ENCODE measurements at places on chromosomes 2 and 18. TPM values are rescaled to one million over a fixed set of nuclear protein-coding genes. Genes with fewer than 3 reads are reported as not detected.

- H3K27ac ChIP-seq = no peak overlapping the region
- peaks cover 5% of the 10 kb centered on the region for H3K27me3 ChIP-seq
- peak overlapping the region; percentile 8 for H3K4me3 ChIP-seq
- peaks cover 41% of the 10 kb centered on the region for H3K4me1 ChIP-seq
Observed at GRCh38 chr2:9031246-9031645, 27.8 kb upstream of the MBOAT2 start.

GRCh38 chr2:123073956-123074355 lies 951.1 kb upstream of the CNTNAP5 start:
- no peaks in the 10 kb centered on the region for H3K4me1 ChIP-seq
- DNase-seq = no peak
- H3K27me3 ChIP-seq = no peaks in the 10 kb centered on the region

- peaks cover 44% of the 10 kb centered on the region for H3K36me3 ChIP-seq
- no peak overlapping the region for H3K27ac ChIP-seq
- H3K27me3 ChIP-seq = peaks cover 3% of the 10 kb centered on the region
- H3K4me3 ChIP-seq = no peak overlapping the region
- DNase-seq = no peak
Observed at GRCh38 chr2:231263118-231263831, 64.8 kb downstream of the ARMC9 start.

GRCh38 chr2:155393406-155393805 lies 694.9 kb downstream of the KCNJ3 start:
- no peaks in the 10 kb centered on the region for H3K27me3 ChIP-seq
- no peak for DNase-seq
- H3K4me3 ChIP-seq = no peak overlapping the region

DNA sequence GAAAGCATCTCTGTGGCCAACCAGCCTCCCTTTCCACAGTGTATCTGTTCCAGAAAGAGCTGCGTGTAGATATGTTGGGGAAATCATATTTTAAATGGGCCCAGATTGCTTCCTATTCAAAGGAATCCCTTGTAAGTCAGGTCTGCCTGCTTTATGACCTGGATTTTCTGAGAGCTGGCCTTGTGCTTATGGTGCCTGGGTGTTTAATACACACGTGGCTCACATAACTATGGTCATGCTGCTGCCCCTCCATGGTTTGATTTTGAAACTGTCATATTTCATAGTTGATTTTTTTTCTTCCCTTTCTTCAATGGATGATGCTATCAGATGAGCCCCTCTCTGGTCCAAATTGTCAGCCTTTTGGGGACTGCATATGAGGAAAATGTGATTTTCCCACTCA lies 111.5 kb upstream of the CNGA3 start:
- peaks cover 25% of the 10 kb centered on the region for H3K27me3 ChIP-seq
- H3K4me1 ChIP-seq = peaks cover 11% of the 10 kb centered on the region
- no peaks in the 10 kb centered on the region for H3K36me3 ChIP-seq
- H3K4me3 ChIP-seq = no peak overlapping the region

DNA sequence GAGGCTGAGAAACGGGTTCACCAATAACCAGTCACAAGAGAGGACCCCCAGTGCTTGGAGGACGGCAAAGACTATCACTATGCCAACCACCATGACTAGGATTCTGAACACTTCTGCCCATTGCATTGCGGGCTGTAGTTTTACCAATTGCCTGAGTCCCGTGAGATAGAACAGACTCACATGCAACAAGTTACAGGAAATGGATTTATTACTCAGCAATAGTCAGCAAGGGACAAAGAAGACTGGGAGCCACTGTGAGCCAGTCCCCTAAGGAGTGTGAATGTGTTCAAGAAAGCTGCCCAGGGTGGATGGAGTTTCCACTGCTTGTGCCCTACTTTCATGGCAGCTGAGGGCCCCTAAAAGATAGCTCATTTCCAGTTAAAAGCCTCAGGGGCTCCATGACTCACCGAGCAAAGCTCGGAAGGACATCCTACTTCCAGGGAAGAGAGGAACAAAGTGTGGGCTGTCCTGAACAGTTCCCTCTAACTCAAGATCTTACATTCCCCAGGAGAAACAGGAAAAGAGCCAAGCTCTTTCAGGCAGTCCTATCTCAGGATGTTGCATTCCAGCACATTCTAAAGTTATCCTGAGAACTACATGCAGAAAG lies 54.4 kb downstream of the SLC4A3 start:
- peak; percentile 70 for DNase-seq
- no peaks in the 10 kb centered on the region for H3K27me3 ChIP-seq
- peak overlapping the region; percentile 35 for H3K4me3 ChIP-seq
- peak overlapping the region; percentile 82 for H3K27ac ChIP-seq
- peaks cover 12% of the 10 kb centered on the region for H3K36me3 ChIP-seq

DNA sequence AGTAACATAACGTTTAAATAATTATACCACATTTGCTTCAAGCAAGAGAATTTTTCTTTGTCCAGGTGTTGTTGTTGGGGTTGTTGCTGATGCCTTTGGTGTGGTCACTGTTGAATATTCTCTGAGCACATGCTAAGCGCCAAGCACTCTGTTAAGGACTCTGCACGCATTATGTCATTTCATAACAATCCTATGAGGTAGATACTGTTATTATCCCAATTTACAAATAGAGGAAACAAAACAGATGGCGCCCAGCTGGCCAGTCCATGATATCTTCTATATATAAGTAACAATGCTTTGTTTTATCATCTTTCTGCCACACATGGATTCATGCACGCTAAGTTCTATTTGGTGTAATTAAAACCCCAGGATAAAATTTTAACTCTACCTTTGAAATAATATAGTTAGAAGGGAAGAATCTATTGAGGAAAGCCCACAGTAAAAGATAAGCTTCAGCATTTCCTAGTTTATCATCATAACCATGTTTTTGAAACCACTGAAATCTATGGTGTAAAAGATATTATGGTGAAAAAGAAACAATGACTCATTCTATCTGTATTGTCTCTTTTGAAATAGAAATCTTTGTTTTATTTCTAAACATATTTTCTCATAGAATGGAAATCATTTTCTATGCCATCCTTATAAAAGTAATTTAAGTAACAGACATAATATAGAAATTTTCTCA lies 199.7 kb downstream of the PID1 start:
- H3K4me3 ChIP-seq = no peak overlapping the region
- H3K36me3 ChIP-seq = peaks cover 10% of the 10 kb centered on the region
- H3K4me1 ChIP-seq = peaks cover 8% of the 10 kb centered on the region
- no peaks in the 10 kb centered on the region for H3K27me3 ChIP-seq

DNA sequence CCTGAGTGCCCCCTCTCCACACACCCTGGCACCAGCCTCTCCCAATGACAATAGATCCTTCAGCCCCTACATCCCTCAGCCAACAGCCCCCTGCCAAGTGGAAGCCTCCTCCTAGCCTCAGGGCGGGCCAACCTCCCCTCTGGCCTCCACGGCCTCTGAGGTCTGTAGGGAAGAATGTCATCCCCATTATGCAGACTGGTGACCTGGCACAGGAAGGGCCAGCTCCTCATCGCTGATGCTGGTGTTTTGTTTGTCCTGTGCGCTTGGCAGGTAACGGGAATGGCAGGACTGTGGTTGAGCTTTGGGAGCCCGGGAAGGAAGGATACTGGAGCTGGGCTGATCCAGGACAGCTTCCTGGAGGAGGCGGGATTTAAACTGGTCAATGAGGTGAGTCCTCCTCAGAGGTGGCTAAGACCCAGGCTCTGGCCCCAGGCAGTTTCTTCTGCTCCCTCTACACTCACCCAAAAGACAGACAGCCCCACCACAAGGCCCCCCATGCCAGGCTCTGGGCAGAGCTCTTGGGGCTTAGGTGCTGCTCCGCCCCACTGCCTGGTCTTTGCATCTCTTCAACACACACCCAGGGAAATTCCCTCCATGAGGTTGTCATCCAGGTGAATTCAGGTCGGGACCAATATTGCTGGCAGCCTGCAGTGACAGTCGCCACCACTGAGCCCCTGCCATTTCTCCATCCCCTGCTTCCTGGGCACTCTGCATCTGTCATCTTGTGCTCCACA lies 75.2 kb upstream of the SMAD7 start:
- peaks cover 11% of the 10 kb centered on the region for H3K27me3 ChIP-seq
- no peak overlapping the region for H3K4me3 ChIP-seq
- DNase-seq = no peak
- no peaks in the 10 kb centered on the region for H3K4me1 ChIP-seq

ABHD1 gene
- total RNA-seq = not detected

ZRANB3 gene
- total RNA-seq = 9.9 TPM

SFT2D3 gene
- 2.8 TPM for total RNA-seq

VIL1 gene
- total RNA-seq = not detected

Measured in HFFc6 (cell line).